ENCODE measurements at places on chromosomes 6 and 20. TPM values are rescaled to one million over a fixed set of nuclear protein-coding genes. Genes with fewer than 3 reads are reported as not detected.

FNDC11 gene
- total RNA-seq: 0.25 TPM

L3MBTL1 gene
- total RNA-seq: 13.4 TPM

CST5 gene
- not detected for total RNA-seq

CARMIL1 gene
- 23.9 TPM for total RNA-seq

PNPLA1 gene
- total RNA-seq: not detected

Data from fibroblast of the aortic adventitia (primary cell).